Activated CD8-positive, alpha-beta memory T cell treated with anti-CD3 and anti-CD28 coated beads for 24 hours (primary cell): ENCODE measurements at places on chromosomes 3 and 15.

GRCh38 chr15:79101866-79102581, 11.4 kb upstream of the RASGRF1 start:
- DNase-seq = no peak

DNA sequence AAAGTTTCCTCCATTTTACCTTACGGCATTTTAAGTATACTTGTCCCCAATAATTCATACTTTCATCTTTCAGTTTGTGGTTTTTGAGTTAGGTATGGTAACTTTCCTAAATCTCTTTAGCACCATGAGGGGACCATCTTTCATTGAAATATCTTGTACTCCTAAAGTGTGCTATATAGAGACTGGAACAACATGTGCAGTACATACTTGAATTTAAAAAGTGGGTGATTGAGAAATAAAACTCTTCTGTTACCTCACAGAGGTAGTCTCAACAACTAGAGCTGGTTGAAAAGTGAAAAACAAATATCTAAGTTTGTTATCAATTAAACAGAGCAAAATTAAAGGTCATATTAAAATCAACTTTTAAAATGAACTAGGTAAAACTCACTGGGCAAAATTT, 423.1 kb downstream of the ROBO2 start:
- no peak for DNase-seq

GRCh38 chr3:71413572-71413971, 170.0 kb downstream of the FOXP1 start:
- DNase-seq = no peak

DNA sequence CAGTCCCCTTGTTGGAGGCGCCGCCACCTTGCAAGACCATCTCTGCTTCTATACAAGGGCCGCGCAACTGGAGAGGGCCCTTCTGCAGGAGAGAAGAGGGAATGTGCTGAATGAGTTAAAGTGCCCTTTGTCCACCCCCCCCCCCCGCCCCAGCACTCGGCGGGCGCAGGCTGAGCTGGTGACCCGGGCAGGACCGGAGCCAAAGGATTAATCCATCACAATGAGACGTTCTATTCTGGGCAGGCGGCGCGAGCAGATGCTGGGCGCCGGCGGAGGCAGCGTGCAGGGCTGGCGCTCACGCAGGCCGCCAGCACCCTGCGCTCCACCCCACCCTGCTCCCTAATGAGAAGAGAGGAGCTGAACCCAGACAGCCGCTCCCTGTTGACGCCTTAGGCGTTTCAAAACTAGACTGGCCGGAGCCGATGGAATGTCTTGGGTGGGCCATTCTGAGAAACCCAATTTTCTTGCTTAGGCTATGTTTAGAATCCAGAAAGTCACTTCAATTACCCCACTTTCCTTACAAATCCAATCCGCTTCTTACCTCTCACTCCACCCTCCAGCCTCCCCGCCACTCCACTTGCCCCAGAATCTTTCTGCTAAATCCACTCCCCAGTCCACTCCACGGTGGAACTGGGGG, 32.9 kb downstream of the GJD2 start:
- DNase-seq = no peak

- no peak for DNase-seq
Measured at GRCh38 chr3:14806641-14807263, 12.0 kb upstream of the FGD5 start.

DNA sequence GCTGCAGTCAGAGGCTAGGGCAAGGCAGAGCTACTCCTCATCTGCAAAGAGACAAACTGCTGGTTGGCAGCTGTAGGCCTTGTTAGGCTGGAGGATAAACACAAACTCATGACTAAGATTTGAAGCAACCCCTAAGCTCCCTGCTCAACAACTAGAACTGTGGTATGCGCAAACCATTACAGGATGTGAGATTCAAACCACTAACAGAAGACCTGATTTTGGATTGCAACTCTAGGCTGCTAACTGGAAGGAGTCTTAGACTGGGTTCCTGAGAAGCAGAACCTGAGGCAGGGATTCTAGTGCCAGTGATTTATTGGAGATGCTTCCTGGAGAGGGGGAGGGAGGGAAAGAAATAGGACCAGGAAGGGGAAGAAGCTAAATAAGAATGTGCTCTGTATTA, 22.5 kb downstream of the CCR4 start:
- no peak for DNase-seq

DNA sequence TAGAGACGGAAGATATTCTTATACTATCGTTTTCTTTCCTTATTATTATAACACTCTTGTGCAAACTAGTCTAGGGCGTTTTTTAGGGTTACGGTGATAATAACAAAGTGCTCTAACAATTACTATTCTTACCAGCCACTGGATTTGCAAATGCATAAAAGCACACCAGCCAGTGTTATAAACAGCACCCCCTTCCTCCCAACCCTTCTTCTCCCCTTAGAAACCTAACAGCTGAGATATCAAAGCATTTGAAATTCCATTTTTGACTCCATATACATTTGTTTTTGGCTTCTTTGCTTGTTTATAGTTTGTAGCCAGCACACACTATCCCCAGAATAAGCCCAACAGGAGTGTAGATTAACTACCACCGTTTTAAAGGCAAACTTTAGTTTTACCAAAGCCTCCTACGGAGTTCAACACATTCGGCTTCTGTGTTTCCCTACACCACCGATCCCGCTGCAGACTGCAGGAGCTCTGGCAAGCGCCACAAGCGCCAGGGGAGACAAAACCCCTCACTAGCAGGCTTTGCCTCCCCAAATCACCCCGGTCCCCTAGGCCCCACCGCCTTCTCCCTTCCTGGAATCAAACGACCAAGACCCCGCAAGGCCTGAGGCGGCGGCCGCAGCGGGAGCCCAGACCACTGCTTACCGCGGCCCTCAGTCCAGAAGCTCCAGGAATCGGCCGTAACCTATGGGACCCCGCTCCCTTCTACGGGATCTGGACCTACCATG, 461 bp downstream of the COPB2 start:
- no peak for DNase-seq

DNA sequence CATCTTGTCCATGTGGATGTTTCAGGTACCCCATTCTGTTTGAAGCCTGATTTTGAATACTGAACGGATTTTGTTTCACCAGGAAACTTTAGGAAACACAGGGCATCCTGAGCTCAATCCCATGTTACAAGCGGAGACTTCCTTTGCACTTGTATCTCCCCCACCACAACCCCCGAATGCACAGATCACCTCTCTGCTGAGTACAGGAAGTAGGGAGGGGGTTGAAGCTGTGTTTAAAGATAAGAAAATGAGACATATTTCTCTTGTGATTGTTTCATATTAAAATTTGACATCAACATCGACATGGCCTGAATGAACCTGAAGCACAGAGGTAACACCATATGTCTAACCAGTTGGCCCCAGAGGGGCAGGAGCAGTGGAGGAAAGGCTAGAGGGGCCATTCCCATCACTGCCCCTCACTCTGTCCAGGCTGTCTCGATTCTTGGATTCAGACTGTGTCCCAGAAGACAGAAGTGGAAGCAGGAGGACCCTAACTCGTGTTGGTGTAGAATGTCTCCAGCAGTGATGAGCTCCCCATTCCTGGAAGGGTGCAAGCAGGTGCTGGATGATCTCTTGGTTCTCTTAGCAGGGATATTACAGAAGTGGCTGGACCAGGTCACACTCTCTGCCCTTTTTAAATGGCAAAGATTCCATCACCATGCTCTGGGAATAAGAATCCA, 59.6 kb upstream of the IQSEC1 start:
- no peak for DNase-seq

DNA sequence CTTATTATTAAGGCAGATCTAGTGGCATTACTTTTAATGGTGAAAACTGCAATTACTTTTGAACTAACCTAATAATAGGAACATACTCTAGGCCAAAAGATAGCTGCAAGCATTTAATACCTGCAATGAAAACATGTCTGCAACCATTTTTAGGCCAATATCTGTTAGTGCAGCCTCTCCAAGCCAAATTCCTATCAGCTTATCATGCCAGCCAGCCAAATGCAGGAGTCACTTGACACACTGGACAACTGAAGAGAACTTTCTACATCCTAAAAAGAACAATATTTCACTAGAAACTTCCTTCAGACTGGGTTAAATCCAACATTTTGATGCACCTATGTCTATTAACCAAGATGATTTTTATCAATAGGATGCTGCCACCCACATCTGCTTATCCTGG, 33.8 kb downstream of the CCDC54 start:
- no peak for DNase-seq

- no peak for DNase-seq
Measured at GRCh38 chr3:38011111-38011510, 18.3 kb downstream of the PLCD1 start.

- no peak for DNase-seq
Measured at GRCh38 chr3:53856964-53857363, 10.6 kb downstream of the IL17RB start.

- DNase-seq = no peak
Measured at GRCh38 chr3:148079370-148079769, 618.3 kb upstream of the AGTR1 start.
